ENCODE measurements at places on chromosomes 12 and 14.

GRCh38 chr12:131923260-131923659 is 5.8 kb upstream of the PUS1 start:
- no peak for DNase-seq

DNA sequence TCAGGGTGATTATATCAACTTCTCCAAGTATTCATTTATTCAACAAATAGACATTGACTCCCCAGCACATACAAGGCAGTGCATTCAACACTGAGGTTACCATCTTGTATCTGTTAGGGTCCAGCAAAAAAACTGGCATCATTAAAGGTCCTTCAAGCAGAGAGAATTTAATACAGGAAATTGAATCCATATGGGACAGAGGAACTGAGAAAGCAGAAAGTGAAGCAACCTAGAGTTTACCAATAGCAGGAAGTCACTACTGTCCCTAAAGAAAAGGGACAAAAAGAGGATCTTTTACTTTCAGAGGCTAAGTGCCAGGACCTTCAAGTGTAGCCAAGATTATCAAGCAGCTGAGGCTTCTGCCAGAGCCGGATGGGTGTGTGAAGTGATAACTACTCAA is 237.8 kb upstream of the TBX3 start:
- DNase-seq: no peak

DNA sequence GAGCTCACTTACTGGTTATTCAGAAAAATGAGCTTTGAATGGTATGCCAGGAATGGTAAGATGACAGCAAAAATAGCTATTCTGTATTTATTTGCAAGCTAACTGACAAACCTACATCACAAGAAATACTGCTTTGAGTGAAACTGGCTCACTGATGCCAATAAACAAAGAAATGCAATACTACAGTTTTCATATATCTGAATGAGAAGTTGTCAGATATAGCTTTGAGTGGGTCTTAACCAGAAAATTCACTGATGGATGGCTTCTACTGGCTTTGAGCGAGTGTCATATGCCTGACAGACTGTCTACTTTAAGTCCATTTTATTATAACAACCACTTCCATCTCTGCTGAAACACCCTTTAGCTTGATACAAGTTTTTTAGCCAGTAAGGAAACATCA is 330.1 kb downstream of the NELL2 start:
- DNase-seq: no peak

GRCh38 chr14:68888883-68889282 is 90.2 kb downstream of the ACTN1 start:
- DNase-seq: no peak

DNA sequence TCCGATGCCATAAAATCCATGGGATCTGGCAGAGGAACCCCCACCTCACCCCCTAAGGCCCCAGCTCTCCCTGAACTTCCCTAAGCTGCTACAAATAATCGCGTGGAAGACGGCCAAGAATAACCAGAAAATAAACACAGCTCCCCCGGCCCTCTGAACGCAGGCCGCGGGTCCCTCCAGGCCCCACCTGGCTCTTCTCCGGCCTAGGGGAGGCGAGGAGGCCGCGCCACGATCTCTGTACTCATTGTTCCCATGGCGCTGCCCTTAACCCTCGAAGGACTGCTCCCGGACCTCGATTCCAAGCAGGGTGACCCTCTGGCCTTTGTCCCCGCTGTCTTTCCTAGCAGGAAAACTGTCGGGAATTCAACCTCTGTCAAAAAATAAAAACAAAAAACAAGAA is 33.9 kb upstream of the TBX5 start:
- DNase-seq: no peak

- no peak for DNase-seq
Observed at GRCh38 chr12:29212682-29213403, 63.8 kb downstream of the FAR2 start.

DNA sequence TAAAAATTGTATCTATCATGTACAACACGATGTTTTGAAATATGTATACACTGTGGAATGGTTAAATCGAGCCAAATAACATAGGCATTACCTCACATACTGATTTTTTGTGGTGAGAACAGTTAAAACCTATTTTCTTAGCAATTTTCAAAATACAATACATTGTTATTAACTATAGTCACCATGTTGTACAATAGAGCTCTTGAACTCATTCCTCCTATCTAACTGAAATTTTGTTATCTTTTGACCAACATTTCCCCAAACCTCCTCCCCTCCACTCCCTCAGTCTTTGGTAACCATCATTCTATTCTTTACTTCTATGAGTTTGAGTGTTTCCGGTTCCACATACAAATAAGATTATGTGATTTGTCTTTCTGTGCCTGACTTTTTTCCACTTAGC is 6.8 kb upstream of the SLC38A2 start:
- no peak for DNase-seq

- DNase-seq: no peak
Observed at GRCh38 chr14:59091404-59091803, 97.1 kb upstream of the DAAM1 start.

- no peak for DNase-seq
Observed at GRCh38 chr14:51176839-51177238, 63.2 kb upstream of the TMX1 start.

- DNase-seq: no peak
Observed at GRCh38 chr12:111074559-111074958, 154.2 kb upstream of the MYL2 start.

GRCh38 chr14:92153581-92153980 is 31.8 kb downstream of the CPSF2 start:
- DNase-seq: no peak

- no peak for DNase-seq
Observed at GRCh38 chr14:45868377-45868776, 615.4 kb upstream of the MIS18BP1 start.

DNA sequence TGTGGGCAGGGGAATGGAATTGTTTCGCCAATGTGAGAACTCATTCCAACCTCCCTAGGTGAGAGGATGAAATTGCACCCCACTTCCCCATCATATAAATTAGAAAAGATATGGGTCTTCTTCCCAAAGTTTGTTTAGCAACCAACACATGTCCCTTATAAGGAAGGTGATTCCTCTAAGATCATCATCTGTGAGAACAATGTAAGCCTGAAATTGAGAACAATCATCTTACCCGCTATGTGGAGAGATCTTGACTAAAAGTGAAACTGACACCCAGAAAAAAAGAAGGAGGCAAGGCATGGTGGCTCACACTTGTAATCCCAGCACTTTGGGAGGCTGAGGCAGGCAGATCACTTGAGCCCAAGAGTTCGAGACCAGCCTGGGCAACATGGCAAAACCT is 173.2 kb upstream of the HMGA2 start:
- DNase-seq: no peak

- DNase-seq: no peak
Observed at GRCh38 chr12:100715976-100716944, 78.3 kb upstream of the ANO4 start.

- DNase-seq: no peak
Observed at GRCh38 chr12:91561301-91561957, 378.8 kb upstream of the DCN start.

GRCh38 chr14:67680941-67681340 is 6.5 kb upstream of the VTI1B start:
- DNase-seq: no peak

DNA sequence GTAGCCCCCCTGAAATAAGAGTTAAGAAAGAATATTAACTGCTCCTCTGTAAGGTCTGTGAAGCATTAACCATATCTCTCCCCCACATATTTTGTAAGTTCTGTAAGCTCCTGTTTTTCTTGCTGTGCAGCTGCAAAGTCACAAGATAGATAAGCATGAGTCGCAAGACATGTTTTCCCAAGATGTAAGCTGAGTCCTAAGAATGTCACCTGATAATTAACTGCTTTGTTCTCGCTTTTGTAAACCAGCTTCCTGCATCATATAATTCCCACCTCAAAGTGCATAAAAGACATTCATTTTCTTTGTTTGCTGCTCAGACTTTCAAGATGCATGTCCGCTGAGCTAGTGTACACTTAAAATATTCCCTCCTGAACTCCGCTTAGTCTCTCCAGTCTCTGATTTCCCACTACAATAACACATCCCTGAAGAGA is 27.0 kb upstream of the PHC1 start:
- no peak for DNase-seq

DNA sequence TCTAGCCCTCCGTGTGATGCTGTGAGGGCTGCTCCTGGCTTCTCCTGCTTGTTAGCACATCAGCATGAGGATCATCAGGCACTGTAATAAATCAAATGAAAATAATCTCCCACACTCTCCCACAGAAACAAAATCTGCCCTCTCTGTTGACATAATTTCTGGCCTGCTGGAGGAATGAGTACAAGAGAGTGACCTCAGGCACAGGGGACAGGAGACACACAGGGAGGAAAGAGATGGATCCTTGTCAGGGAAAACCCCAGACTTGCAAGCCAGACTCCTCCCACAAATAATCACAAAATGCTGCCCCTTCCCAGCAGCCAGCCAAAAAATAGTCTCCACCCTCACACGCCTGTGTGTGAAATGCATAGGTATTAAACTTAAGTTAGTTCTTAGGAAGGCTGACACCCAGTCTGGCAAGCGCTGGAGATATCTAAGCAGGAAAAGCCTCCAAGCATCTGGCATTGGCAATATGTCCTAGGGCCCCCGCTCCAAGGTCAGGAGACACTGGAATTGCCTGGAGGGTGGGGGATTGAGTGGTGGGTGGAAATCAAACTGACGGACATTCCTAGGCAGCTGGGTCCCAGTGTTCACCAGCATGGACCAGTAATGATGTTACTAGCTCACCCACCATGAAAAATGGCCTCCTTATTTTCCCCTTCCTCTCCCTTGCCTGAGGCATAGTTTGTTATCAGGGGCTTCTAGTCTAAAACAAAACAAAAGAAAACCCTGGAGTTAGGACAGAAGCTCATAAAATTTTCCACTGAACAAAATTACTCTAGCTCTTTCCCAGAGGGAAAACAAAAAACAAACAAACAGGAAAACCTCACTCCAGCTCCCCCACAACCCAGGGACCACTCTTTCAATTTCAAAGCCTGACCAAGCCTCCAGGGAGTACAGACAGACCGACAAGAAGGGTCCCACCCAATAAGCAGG is 22.0 kb downstream of the SMUG1 start:
- DNase-seq: no peak

DNA sequence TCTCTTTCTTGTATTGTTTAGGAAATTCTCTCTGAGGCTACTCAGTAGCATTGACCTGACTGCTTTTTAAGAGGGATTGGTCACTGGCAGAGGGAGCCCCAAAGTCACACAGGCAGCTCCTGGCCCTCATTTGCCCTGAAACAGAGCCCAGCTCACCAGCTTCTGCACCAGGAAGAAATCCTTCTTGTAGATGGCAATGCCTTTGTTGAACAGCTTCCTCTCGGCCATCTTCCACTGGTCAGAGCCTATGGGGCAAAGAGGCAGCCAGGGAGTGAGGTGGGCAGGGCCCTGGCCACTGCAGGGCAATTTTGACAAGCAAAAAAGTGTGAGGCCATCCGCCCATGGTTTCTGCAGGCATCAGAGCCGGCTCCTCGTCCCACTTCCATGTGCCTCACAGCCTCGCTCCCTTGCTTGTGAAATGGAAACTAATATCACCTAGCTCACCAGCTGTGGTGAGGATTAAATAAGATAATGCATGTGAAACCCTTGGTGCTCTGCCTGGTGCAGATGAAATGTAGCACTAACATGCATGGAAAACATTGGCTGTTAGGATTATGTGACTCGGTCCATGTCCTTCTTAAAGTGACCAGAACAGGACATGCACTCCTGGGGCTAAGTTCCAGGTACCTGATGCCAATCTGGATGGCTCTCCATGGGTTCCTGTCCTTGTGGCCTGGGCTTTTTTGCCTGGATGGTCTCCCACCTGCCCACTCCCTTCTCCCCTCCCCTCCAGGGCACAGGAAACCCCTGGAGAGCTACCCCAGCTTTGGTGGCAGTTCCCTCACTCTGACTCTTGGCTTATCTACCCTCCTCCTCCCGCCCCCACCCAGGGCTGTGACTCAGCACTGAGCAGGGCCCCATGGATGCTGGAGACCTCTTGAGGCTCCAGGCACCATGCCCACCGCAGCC is 11.2 kb upstream of the PNMA1 start:
- no peak for DNase-seq

DNA sequence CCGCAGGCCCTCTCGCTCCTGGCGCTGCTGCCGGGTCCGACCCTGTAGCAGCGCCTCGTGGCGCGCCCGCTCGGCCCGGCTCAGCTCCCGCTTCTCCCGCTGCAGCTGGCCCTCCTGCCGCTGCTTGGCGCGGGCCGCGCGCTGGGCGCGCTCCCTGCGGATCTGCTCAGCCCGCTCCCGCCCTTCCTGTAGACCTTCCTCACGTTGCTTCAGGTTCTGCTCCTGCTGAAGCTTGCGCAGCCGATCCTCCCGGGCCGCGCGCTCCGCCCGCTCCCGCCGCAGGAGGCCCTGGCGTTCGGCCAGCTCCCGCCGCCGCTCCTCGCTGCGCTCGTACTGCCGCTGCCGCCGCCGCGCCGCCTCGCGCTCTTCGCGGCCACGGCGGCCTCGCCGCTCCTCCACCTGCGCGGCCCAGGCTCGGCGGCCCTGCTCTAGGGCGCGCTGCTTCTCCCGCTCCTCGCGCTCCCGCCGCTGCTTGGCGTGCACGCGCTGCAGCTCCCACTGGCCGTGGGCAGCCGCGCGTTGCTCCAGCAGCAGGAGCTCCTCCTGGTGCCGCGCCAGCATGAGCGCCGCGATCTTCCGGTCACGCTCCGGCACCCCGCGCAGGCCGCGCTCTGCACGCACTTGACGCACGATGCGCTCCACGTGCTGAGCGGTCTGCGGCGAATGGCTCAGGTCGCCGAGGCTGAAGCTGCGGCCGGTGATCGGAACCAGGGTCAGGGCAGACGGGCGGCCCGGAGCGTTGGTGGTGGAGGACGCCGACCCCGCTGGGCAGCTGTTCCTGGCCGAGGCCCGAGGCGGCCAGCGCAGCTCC is 2.4 kb downstream of the CCDC177 start:
- DNase-seq: no peak

GRCh38 chr12:43969882-43970281 is 134.0 kb downstream of the TMEM117 start:
- no peak for DNase-seq

GRCh38 chr12:13440844-13441243 is 244.3 kb downstream of the EMP1 start:
- no peak for DNase-seq

DNA sequence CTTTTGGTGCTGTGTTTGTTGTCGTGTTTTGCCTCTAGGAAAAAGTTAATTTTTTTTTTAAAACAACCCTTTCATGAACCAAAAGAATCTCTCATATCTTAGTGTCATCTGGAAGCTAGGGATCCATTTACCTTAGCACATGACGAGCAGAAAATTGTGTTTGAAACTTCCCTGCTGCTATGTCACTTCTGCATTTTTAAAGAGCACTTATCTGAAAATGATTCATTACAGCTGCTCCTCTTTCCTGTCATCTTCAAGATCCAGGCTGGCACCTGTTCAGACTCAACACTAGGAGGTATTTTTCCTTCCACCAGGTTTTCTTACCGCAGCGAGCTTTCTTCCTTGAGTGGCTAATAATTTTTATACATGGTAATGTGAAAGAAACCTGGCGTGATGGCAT is 67.0 kb downstream of the EML1 start:
- DNase-seq: no peak

- DNase-seq: no peak
Observed at GRCh38 chr14:65495196-65495595, 82.7 kb downstream of the FUT8 start.
